ENCODE measurements at places on chromosomes 7 and 10. TPM values are rescaled to one million over a fixed set of nuclear protein-coding genes. Genes with fewer than 3 reads are reported as not detected.

The IDI2 gene
- not detected for total RNA-seq

The MYL10 gene
- total RNA-seq = not detected

The CCZ1B gene
- 132 TPM for total RNA-seq

The GNG11 gene
- total RNA-seq = 5.1 TPM

The PDCD11 gene
- 22.3 TPM for total RNA-seq

The HHEX gene
- total RNA-seq = 2.1 TPM

The TYW1B gene
- total RNA-seq = 3.9 TPM

The HERC4 gene
- total RNA-seq = 99.5 TPM

- no peak for DNase-seq
Observed at GRCh38 chr7:1163121-1163520, 3.1 kb upstream of the ZFAND2A start.

- no peak for DNase-seq
Observed at GRCh38 chr10:132438091-132439024, 41.4 kb downstream of the PWWP2B start.

- DNase-seq = no peak
Observed at GRCh38 chr7:50166997-50167965, 74.2 kb upstream of the ZPBP start.

- DNase-seq = no peak
Observed at GRCh38 chr10:86401588-86402282, 35.1 kb upstream of the GRID1 start.

DNA sequence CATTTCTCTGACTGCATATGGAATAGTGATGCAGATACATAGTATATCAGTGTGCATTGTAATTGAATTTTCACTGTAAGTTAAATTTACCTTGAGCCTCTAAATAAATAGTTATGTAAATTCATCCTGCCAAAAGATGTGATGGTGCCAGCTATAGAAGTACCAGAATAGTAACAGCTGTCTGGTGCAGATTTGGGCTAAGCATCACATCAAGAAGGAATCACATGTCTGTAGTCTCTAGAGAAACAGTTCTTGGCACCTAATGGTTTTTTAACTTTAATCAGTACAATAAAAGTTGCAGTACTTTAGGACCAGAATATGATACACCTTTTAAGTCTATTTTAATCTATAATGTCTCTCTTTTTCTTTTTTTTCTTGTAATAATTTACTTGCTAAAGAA, 17.4 kb downstream of the PLEKHA1 start:
- DNase-seq = no peak

DNA sequence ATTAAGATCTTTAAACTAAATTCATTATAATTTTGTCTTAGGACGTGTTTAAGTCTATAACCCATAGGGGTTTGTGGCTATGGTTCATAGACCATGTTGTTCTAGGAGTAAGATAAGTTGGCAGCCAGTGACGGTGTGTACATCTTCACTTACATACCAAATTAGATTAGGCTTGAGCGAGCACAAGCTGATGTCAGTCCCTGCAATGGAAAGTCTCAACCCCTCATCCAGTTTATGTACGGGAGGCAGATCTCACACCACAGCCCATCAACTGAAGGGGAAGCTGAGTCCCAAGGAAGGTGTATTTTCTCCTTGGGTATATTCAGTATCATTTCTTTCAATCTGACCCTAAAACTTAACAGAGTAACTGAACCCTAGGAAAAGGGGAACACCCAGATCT, 5.1 kb upstream of the SMC3 start:
- DNase-seq = no peak

DNA sequence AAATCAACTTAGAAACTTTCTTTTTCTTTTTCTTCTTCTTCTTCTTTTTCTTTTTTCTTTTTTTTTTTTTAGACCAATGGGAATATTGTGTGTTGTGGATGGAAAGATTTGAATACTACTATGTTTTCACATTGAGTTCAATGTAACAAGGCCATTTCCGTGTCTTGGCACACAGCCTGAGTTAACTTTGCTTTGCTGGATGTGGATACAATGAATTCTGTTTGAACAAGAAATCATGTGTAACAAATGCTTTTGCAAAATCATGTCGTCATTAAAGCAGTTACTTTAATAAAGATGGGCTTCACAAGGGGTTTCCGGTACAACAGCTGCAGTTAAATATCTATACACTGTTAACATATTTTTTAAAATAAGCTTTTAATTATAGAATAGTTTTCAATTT, 13.5 kb upstream of the ENTPD1 start:
- DNase-seq = no peak

DNA sequence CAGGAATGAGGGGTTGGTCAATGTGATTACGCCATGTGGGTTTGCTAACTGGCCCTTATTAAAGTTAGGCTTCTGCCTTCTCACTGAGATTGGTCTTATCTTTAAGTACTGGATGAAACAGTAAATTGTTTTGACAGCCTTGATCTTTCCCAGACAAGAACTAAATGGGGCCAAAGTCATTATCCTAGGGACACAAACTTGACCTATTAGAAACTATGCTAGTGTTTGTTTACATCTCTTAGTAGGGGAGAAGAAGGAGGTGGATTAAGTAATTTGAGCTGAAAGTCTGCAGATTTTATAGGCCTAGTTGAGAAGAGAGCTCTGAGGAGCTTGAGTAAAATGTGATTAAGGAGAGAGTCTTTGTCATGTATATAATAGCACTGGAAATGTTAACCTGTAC, 386.9 kb downstream of the HTR7 start:
- no peak for DNase-seq

- DNase-seq = no peak
Observed at GRCh38 chr7:64916-65341, 127.4 kb upstream of the FAM20C start.

DNA sequence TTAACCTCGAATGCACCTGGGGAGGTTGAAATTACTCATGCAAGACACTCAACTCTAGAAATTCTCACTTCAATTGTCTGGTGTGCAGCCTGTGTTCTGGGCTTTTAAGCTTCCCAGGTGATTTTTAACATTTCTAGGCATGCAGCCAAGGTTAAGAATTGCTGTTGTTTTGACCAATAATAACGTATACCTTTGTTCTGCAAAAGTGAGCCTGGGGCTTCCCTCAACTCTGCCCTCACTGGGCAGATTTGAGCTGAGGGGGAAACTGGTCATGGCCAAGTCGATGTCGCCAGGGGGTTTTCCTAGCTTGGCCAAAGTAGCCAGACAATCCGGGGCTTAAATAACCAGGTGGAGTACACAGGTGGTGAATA, 568 bp downstream of the PRSS2 start:
- DNase-seq = no peak
